ENCODE measurements at places on chromosomes 12 and 14.

DNA sequence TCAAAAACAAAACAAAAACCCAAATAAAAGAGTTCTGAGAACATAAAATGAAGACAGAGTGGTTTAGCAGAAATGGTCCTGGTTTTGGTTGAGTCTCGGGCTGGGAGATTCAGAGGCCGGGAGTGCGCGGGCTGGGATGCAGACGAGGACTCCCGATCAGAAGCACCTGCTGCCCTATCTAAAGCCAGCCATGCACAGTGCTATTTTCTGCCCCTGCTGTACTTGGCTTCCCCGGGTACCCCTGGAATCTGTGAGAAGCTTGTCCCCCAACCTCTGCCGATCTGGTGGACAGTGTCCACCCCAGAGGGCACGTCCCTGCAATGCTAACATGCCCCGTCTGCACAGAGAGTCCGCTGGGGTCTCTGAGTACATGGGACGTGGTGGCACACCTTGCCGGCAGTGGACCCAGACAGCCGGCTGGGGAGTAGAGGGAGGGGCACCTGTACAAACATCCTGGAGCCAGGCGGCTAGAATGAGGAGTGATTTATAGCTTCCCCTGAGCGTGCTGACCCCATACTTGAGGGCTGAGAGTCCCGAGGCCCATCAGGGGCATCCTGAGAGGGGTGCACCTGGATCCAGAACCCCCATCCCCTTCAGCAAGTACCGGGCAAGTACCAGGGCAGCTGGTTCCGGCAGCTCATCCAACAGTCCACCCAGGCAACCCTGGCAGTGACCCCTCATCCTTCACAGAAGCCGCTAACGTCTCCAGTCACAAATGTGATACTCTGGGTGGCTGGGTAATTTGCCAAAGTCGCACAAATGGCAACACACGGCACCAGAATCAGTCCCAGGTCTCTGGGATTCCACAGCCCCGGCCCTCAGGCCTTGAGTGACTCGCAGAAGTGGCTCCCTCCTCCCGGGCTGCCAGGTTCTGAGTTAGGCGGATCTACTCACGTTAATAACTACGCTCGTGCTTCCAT lies 37.1 kb downstream of the CHGA start:
- DNase-seq: no peak

DNA sequence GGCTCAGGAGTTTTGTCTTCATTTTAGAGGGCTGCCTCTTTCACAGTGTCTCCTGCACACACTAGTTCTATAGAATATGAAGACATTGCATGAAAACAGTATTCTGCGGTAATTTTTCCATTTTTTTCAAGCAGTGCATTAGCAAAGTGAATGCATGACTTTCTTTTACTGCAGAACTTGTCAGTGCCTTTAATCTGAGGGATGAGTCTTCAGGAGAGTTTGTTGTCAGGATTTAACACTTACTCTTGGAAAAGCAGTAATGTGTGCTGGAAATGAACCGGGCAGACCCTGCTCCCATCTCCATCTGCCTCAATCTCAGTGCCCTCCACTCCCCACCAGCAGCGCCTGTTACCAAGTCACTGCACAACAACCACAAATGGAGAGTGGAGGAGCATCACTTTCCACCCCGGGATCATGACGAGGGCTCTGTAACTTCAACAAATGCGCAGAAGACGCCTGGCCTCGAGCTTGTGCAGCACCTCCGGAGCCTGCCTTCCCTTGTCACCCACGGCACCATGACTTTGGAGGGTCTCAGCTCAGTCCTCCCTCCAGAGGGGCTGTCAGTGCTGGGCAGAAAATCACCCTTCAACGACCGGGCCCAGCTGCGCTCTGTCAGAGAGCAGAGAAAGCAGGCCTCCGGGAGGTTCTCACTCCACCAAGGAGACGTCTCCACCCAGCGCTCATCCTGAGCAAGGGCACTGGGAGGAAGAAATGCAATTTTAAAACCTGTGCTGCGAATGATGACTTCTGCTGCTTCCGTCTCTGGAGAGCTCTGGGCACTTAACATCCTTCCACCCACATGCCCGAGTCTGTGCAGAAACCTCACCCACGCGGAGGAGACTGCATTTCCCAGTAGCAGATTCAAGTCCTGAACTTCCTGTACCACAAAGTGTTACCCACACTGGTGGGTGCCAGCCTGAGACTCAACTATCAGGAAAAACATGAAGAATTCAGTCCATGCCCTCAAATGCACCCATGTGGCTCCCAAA lies 255.7 kb downstream of the ADGRD1 start:
- no peak for DNase-seq

GRCh38 chr12:128982933-128983332 lies 129.7 kb downstream of the GLT1D1 start:
- no peak for DNase-seq

DNA sequence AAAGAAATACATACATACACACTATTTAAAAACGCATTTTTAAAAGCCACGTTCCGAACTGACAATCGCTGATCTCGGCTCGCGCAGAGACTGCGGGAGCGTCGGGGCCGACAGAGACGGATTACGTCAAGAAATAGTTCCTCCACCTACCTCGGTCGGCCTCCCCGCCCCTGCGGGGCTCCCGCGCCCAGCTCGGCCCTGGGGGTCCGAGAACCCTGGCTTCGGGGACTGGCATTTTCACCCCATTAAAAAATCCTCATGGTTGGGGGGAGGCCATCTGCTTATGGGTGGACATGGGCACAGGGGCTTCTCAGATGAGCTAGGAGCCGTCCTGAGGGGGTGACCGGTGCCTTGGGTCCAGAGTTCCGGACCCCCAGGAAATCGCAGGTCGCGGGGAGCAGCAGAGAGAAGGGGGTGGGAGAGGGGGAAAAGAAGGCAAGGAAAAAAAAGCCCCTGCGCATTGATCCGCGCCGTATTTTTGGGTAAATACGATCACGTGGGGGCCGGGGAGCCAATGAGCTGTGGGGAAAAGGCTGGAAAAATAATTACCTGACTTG lies 324 bp upstream of the HOXC9 start:
- DNase-seq: no peak

- DNase-seq: no peak
Observed at GRCh38 chr12:124837958-124838803, 25.5 kb downstream of the SCARB1 start.

DNA sequence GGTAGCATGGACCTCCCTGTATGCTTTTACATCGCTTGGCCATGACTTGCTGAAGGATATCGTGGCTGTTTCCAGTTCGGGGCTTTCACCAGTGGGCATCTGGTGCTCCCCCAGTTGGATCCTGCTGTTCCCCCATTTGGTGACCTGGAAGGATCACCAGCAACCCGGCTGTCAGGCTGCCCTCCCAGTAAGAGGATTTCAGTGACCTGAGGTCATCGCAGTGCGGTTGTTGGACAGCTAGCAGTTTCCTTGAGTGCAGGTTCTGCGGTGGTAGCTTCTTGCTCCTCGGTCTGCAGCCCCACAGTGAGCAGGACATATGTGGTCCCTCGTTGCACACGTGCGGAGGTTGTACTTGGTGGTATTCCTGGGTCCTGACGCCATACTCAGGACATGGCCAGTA lies 58.7 kb downstream of the TMEM132C start:
- no peak for DNase-seq
